ENCODE measurements at places on chromosomes 13 and 19. TPM values are rescaled to one million over a fixed set of nuclear protein-coding genes. Genes with fewer than 3 reads are reported as not detected.

Gene OPA3
- 13.1 TPM for total RNA-seq

Gene SIGLEC8
- total RNA-seq, result not detected

Gene CAPS
- 12.6 TPM for total RNA-seq

Gene ZNF584
- 7.0 TPM for total RNA-seq

Gene SLITRK6
- 17.8 TPM for total RNA-seq

Gene ADGRE2
- 3.5 TPM for total RNA-seq

Gene C13orf46
- total RNA-seq, result not detected

Gene CCNE1
- 15.9 TPM for total RNA-seq

Gene TUBB4A
- not detected for total RNA-seq

Gene SHISA2
- 1.1 TPM for total RNA-seq

Gene PRKD2
- 27.9 TPM for total RNA-seq

Gene AKT2
- 51.4 TPM for total RNA-seq

Gene SIAH3
- not detected for total RNA-seq

Gene ZNF69
- total RNA-seq, result 0.63 TPM

Gene NFIX
- total RNA-seq, result 19.7 TPM

Gene NKPD1
- total RNA-seq, result 2.3 TPM

Gene NLRP4
- total RNA-seq, result not detected

Gene COL4A1
- total RNA-seq, result 108 TPM

Gene SELENOV
- not detected for total RNA-seq

Gene ZNF544
- 54.7 TPM for total RNA-seq

Gene ZNF560
- not detected for total RNA-seq

Gene UBE2L5
- not detected for total RNA-seq

Gene FLT1
- total RNA-seq, result 0.21 TPM

Gene PSG6
- not detected for total RNA-seq

Gene CRB3
- 36.9 TPM for total RNA-seq

Gene GJA3
- 0.37 TPM for total RNA-seq

Gene PDX1
- total RNA-seq, result not detected

Gene ADPRHL1
- under 0.01 TPM for total RNA-seq

Gene PGLYRP2
- not detected for total RNA-seq

Gene APLP1
- 2.8 TPM for total RNA-seq

Gene DOCK9
- total RNA-seq, result 82.2 TPM

Gene DDX39A
- total RNA-seq, result 127 TPM

Gene ONECUT3
- total RNA-seq, result 0.28 TPM

Gene COL5A3
- 3.7 TPM for total RNA-seq

Gene CADM4
- 13.9 TPM for total RNA-seq

Gene FXYD7
- total RNA-seq, result not detected

Gene SSC5D
- not detected for total RNA-seq

Gene ALG5
- 33.9 TPM for total RNA-seq

Gene EVI5L
- 14.8 TPM for total RNA-seq

Gene CACNG8
- not detected for total RNA-seq

Gene PCDH20
- total RNA-seq, result 0.51 TPM

Gene OR10H4
- not detected for total RNA-seq

Gene PSG1
- not detected for total RNA-seq

Gene GET3
- 82.2 TPM for total RNA-seq

Gene CYP4F3
- total RNA-seq, result 1.9 TPM

Gene ACP7
- 1.4 TPM for total RNA-seq

Gene HRC
- not detected for total RNA-seq

Gene LILRA1
- total RNA-seq, result not detected

Gene S1PR2
- total RNA-seq, result 4.9 TPM

Gene ZNF578
- 0.14 TPM for total RNA-seq

Gene DUXA
- not detected for total RNA-seq

Gene KLK2
- not detected for total RNA-seq
